ENCODE measurements at places on chromosomes 4 and X.

GRCh38 chr4:41207291-41207831, 7.0 kb downstream of the APBB2 start:
- DNase-seq: no peak

GRCh38 chr4:173735049-173735448, 205.0 kb upstream of the HAND2 start:
- DNase-seq: no peak

- peak; percentile 11 for DNase-seq
Measured at GRCh38 chrX:134484039-134484438, 24.1 kb downstream of the HPRT1 start.

- DNase-seq: no peak
Measured at GRCh38 chrX:1914606-1915365, 299.9 kb downstream of the ASMT start.

- DNase-seq: no peak
Measured at GRCh38 chrX:99353412-99353811, 1056.7 kb downstream of the PCDH19 start.

GRCh38 chrX:67574696-67575095, 30.9 kb downstream of the AR start:
- DNase-seq: no peak

DNA sequence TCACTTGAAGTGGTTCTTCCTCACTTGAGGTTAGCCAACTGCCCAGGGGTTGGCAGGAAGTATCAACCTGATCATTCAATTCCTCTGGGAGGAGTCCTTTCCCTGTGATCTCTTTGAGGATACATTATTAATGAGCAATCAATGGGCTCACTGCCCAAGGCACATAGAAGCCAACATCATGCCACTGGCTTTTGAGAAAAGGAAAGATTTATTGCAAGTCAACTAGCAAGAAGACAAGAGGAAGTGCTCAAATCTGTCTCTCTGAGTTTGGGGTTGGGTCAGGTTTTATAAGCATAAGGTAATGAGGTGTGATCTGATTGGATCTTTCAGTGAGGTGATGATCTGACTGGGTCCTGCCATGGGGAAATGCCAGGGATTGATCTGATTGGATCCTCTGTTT, 39.6 kb downstream of the FGFBP1 start:
- DNase-seq: no peak

DNA sequence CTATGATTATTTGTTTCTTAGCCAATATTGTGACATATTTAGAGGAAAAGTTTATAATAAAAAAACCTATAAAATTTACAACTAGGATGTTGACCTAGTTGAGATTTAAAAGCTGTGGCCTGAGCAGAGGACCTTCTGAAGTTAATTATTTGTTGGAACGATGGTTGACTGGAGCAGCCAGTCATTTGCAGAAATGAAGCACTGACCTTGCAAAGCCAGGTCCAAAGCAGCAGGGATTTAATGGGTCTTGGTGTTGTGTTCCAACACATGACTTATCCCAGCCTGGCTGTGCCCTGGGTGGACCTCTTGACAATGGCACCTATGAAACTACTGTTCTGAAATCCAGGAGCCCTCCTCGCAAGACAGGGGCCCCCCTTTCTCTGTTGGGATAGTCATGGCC, 235.2 kb downstream of the FRAS1 start:
- DNase-seq: no peak

DNA sequence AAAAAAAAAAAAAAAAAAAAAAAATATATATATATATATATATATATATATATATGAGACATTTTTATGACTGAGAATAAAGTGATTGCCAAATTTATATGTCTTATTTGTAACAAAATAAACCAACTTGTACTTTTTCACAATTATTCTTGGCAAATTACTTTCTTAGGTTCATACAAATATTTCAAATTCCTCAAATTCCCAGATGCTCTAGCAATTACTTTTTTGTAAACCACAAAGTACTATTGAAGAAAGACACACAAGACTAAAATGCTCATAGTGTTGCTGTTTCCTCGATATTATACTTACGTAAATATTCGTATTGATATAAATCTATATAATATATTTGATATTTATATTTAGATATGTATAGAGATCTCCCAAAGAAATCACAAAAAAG, 390.0 kb downstream of the FAT4 start:
- DNase-seq: no peak

- no peak for DNase-seq
Measured at GRCh38 chrX:14508025-14508690, 21.2 kb upstream of the GLRA2 start.

- DNase-seq: no peak
Measured at GRCh38 chrX:136055651-136056221, 70.5 kb downstream of the SLC9A6 start.

- no peak for DNase-seq
Measured at GRCh38 chrX:40209951-40210617, 112.3 kb upstream of the BCOR start.

GRCh38 chrX:112826023-112826422, 14.6 kb downstream of the AMOT start:
- DNase-seq: no peak

GRCh38 chrX:112627206-112627605, 52.5 kb downstream of the LHFPL1 start:
- no peak for DNase-seq
